Melanocyte of skin (primary cell): ENCODE measurements at places on chromosomes 6 and 20. TPM values are rescaled to one million over a fixed set of nuclear protein-coding genes. Genes with fewer than 3 reads are reported as not detected.

The NHSL1 gene
- total RNA-seq = 97.4 and 156 TPM in 2 replicates

The SYCP2L gene
- 0.36 and 0.69 TPM in 2 replicates for total RNA-seq

The OR2H2 gene
- not detected in 2 replicates for total RNA-seq

The SOBP gene
- total RNA-seq = 2.8 TPM in 1 of 2 replicates, not detected in the other

The RNF8 gene
- total RNA-seq = 24.6 and 30.5 TPM in 2 replicates

The GFOD1 gene
- total RNA-seq = 13.1 and 16.0 TPM in 2 replicates

The POPDC3 gene
- total RNA-seq = 75.9 and 98.4 TPM in 2 replicates

The BPIFB3 gene
- not detected in 2 replicates for total RNA-seq

The MED23 gene
- 38.9 TPM in 2 replicates for total RNA-seq

The LIN28B gene
- total RNA-seq = not detected in 2 replicates

The CPXM1 gene
- total RNA-seq = not detected in 2 replicates

The MCM3 gene
- 72.3 and 73.8 TPM in 2 replicates for total RNA-seq

The TRIM31 gene
- not detected in 2 replicates for total RNA-seq

The HLA-G gene
- total RNA-seq = 1.0 and 1.8 TPM in 2 replicates

The STMN3 gene
- total RNA-seq = 8.6 and 12.4 TPM in 2 replicates
